Cortex of kidney (tissue), 1 donor: ENCODE measurements at places on chromosomes 16 and 17.

GRCh38 chr16:30472328-30472942, at the start of gene ITGAL:
TSS of gene ITGAL (plus strand) at chr16:30472742. CDS start at chr16:30472838, 96 bp downstream.
- no peak for DNase-seq

DNA sequence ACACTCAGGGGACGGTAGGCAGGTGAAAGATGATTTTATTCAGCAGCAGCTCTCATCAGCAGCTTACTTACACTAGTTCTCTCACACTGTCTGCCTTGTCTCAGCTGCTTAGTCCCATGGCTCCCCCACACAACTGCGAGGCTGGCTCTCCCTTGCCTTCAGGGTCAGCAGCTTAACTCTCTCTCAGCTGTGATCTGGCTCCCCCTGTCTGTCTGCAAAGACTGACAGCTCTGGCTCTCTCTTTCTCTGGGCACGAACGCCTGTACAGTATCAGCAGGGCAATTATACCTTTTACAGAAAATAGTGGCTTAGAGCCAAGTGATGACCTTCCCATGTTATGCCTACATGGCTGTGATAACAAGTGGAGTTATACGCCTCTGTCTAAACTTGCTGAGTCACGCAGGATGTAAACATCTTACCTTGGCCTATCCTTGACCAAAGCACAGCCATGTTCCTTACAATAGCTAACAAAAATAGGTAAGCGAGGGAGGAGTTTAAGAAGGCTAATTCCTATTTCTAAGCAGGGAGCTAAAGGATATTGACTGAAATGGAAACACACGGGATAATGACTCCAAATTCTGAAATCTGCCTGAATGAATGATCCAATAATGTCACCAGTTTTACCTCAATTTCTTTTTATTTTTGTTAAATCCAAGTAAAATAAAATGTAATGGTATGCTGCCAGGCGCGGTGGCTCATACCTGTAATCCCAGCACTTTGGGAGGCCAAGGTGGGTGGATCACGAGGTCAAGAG, 1.1 kb upstream of the NDUFAB1 start:
- no peak for DNase-seq

GRCh38 chr17:51362811-51363585, 102.7 kb downstream of the UTP18 start:
- no peak for DNase-seq

- DNase-seq, result no peak
Measured at GRCh38 chr16:67459066-67459860, 21.7 kb downstream of the ATP6V0D1 start.

DNA sequence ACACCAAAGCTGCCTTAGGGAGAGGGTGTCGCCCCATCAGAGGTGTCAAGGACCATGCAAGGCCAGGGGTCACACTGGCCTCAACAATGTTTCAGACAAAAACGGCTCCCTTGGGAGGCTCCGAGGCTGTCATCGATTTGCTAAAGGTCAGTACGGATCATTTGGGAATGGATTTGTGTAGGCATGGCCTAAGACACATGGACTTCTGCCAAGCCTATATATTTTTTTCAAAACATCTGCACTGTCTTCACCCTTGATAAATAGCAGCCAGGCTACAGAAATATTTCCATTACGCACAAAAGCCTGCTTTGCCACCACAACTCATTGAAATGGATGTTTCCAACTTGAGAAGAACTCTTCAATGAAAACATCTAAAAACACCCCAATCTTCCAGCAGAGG, 10.3 kb downstream of the CUEDC1 start:
- DNase-seq, result no peak

- no peak for DNase-seq
Measured at GRCh38 chr16:20906341-20907255, 6.0 kb downstream of the LYRM1 start.

DNA sequence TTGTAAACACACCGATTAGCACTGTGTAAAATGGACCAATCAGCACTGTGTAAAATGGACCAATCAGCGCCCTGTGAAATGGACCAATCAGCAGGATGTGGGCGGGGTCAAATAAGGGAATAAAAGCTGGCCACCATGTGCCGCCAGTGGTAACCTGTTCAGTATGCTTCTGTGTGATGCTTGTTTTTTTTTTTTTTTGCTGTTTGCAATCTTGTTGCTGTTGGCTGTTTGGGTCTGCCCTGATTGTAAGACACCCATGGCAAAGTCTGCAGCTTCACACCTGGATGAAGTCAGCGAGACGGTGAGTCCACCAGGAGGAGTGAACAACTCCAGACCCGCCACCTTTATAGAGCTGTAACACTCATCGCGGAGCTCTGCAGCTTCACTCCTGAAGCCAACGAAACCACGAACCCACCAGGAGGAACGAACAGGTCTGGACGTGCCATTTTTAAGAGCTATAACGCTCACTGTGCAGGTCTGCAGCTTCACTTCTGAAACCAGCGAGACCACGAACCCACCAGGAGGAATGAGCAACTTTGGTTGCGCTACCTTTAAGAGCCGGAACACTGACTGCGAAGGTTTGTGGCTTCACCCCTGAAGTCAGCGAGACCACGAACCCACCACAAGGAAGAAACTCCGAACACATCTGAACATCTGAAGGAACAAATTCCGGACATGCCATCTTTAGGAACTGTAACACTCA, 85.0 kb upstream of the MED9 start:
- DNase-seq, result no peak

- DNase-seq, result no peak
Measured at GRCh38 chr17:73657473-73658116, 13.3 kb upstream of the SDK2 start.

DNA sequence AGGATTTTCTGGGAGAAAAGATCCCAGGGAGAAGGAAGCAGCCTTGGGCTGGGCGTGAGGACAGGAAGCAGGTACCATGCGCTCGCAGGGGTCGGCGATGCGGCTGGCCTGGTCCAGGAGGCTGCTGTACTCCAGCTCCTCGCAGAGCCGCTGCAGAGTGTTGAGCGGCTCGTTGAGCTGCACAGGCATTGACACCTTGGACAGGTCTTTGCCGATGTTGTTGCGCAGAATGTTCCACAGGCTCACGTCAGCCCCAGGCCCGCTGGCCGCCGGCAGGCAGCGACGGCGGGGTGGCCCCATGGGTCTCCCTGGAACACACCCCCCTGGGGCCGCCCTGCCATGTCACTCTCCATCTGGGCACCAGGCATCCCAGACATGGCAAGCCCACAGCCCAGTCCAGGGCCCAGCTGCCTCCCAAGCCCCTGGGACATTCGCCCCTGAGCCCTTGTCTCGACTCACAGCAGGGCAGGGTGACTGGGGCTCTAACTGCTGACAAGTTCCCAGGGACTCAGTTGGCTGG, 8.0 kb downstream of the OSBPL7 start:
- no peak for DNase-seq

GRCh38 chr17:18184143-18185031, 759 bp downstream of the ALKBH5 start:
- no peak for DNase-seq

- DNase-seq, result no peak
Measured at GRCh38 chr17:79508291-79508716, 102.5 kb downstream of the RBFOX3 start.

- no peak for DNase-seq
Measured at GRCh38 chr17:47427985-47428384, 102.9 kb upstream of the NPEPPS start.

GRCh38 chr16:10911267-10911666, 31.0 kb downstream of the DEXI start:
- DNase-seq, result no peak

GRCh38 chr16:4386951-4387565, 15.4 kb downstream of the VASN start:
- DNase-seq, result no peak

- no peak for DNase-seq
Measured at GRCh38 chr16:52068447-52069074, 478.4 kb downstream of the TOX3 start.

DNA sequence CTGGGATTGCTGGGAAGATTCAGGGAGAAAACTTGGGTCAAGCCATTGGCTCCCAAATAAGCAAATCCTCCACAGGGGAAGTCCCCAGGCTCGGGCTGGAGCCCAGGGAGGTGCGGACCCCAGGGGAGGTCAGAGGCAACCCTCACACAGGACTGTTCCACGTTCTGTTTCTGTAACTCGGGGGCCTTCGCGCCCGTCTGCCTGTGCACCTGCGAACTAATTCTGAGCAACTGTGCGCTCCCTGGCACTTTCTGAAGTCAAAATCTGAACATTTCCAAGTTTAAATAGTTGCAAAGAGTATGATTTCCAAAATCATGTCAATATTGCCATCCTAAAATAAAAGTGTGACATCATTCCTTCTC, 16.8 kb downstream of the TIMM22 start:
- DNase-seq, result no peak

- DNase-seq, result no peak
Measured at GRCh38 chr17:55605705-55606487, 94.6 kb upstream of the SMIM36 start.
